ENCODE measurements at places on chromosomes 2 and 18.

GRCh38 chr2:222641336-222641735 is 14.6 kb downstream of the FARSB start:
- no peak for DNase-seq

- DNase-seq = no peak
Measured at GRCh38 chr2:190197143-190197720, 122.4 kb downstream of the HIBCH start.

DNA sequence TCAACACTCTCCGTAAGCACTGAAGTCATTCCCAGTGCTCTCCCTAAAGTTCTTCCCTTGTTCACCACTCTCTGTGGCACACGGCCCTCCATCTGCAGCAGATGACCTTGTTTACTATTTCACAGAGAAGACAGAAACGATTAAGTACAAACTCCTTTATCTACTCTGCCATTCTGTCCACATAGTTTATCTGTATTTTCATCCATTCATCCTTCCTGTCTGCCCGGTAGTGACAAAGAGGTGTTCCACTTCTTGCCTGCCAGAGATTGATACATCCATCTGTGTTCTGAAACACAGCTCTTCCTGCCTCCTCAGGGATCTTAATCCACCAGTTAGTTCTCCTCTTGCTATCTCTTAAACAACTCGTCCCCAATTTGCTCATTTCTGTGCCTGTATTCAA is 77.9 kb upstream of the CD226 start:
- DNase-seq = no peak

- DNase-seq = no peak
Measured at GRCh38 chr18:46247942-46248341, 143.8 kb downstream of the HAUS1 start.

DNA sequence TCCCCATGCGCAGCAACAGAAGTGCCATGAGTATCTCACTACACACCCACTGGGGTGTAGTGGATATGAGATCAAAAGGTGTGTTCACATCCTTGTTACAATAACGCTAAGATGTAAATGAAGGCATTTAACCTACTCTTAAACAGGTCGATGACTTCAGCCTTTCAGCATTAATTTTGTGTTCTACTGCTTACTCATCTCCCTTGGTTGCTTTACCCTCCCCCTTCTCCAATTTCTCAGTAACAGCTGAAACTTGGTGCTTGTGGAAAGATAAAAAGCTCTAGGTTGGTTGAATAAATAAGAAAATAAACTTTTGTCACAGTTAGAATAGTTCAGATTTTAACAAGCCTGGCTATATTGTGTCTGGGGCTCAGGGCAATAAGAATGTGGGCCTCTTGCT is 147.5 kb upstream of the SESTD1 start:
- no peak for DNase-seq

GRCh38 chr2:230537531-230537976 is 121.6 kb downstream of the SP100 start:
- DNase-seq = no peak

DNA sequence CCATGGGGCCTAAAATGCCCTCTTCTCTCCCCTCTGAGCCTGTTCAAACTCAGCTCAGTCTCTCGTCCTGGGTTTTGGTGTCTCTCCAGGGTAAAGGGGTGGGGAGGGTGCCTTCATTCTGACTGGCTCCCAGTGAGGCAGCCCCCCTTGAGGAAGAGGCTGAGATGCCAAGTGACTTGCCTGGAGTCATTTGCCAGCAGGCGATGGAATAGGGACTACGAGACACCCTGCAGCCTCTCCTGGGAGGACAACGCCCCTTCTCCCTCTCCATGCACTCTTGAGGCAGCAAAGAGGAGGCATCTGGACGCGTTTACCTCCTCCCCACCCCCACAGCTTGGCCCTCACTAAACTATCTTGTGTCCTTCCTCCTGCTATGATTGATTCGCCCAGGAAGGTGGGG is 760 bp upstream of the STON1 start:
- no peak for DNase-seq

GRCh38 chr2:227410191-227410590 is 22.4 kb upstream of the SCYGR1 start:
- no peak for DNase-seq

- DNase-seq = no peak
Measured at GRCh38 chr2:23636426-23636825, 251.4 kb downstream of the KLHL29 start.

DNA sequence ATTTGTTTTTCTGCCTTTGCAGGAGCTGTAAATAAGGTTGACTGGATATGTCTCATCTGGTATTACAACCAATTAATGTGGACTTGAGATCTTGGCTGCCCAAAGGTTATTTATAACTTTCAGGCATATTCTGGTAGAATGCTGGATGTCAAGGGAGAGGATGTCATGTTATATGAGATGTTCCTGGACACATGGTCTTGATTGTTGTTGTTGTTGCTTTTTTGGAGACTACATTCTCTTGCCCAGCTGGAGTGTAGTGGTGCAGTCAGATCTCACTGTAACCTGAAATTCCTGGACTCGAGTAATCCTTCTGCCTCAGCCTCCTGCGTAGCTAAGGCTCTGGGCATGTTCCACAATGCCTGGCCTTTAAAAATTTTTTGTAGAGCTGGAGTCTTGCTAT is 83.3 kb downstream of the LCLAT1 start:
- no peak for DNase-seq

GRCh38 chr2:11862049-11862448 is 115.6 kb downstream of the LPIN1 start:
- no peak for DNase-seq

DNA sequence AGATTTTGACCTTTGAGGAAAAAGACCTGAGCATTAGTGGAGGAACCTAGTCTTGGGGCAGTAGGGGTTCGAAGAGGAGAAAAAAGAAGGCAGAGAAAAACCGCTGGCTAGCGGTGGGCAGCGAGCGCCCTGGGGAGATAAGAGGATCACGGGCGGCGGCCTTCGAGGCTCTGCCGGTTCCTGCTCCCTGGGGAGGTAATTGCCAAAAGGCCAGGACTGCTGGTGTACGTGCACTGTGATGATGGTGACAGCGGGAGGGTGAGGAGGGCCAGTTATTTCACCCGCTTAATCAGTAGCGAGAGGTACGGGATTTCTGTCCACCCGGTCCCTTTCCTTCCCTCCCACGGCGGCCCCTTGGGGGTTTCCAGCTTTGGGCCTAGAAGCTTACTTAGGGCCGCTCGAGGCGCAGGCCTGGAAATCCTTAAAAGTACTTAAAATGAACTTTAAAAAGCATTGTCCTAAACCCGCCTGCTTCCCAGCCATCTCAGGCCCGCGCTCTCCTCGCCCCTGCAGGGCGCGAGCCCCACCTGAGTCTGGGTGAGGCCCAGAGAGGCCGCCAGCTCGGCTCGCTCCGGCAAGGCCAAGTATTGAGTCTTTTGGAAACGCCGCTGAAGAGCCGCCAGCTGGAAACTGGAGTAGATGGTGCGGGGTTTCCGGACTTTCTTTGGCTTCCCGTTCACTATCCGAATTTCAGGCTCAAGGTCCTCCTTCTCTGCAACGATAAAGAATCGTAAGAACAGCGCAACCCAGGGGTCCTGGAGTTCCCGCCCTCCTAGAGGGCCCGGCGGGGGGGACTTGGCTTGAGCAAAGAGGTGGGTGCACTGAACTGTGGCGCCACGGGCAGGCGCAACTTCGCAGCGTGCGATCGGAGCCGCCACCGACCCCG is 1.5 kb downstream of the DLX2 start:
- no peak for DNase-seq

- DNase-seq = no peak
Measured at GRCh38 chr2:43605851-43606250, 10.0 kb upstream of the THADA start.

DNA sequence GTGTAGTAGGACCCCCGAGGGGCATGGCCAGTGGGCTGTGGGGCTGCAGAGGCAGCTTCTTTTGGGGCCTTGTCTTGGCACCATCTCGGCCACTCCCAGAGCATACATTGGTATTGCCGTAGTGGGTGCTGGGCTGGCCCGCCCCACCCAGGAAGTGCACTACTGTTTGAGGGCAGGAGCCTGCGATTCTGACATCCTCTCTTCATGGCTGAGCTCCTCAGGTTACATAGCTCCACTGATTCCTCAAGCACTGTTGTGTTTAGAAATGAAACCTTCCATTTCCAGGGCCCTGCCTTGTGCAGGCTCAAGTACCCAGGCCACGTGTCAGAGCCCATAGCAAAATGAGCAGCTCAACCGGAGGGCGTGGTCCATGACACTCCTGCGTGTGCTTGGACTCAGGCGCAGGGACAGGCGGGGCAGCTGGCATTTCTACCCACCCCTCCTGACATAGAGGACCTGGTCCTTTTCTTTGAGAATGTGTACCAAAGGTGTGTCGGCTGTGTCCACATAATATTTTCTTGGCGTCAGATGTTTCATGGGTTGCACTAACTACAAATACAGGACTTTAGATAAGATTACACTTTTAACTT is 67.9 kb downstream of the DGKD start:
- DNase-seq = no peak

GRCh38 chr2:8691859-8692437 is 10.1 kb downstream of the ID2 start:
- no peak for DNase-seq

DNA sequence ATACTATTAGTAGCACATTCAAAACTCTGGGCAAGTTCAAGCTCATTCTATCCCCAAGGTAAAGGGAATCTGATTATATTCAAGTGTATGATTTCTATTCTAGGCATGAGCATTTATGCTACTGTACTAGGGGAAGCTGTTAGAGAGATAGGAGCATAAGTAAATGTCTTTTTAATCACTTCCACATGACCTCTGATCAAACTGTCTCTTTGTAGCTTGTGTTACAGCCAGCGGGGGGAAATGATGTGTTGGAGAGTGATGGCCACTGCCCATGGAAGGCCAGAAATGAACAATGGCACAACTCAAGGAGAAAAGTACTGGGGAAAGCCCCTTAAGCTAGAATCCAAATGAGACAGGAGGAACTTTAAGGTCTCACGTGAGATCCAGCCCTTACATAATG is 894.9 kb upstream of the CDH2 start:
- DNase-seq = no peak

DNA sequence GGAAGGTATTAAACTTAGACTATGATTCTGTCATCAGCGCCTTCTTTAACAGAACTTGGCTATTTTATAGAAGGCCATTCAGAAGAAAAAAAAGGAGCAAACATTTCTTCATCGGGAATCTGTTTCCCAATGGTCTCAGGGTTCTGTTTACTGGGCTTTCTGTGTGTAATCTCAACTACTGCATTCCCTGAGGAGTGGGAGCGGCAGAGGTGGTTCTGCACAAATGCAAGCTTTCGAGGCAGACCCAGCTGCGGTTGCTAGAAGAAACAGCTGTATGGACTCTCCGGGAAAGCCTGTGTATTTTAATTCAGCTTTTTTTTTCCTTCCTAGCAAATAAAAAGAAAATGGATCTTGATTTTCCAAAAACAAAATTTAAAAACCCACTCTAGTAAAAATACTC is 250.7 kb downstream of the NAPG start:
- no peak for DNase-seq

GRCh38 chr2:39107156-39107555 is 13.7 kb downstream of the SOS1 start:
- DNase-seq = no peak

- no peak for DNase-seq
Measured at GRCh38 chr2:159004849-159005248, 36.4 kb downstream of the TANC1 start.

GRCh38 chr2:225028572-225028971 is 13.7 kb downstream of the DOCK10 start:
- no peak for DNase-seq

GRCh38 chr18:31658670-31659575 is 25.5 kb downstream of the B4GALT6 start:
- no peak for DNase-seq

- DNase-seq = no peak
Measured at GRCh38 chr2:70671092-70671675, 96.8 kb downstream of the ADD2 start.

GRCh38 chr2:109500910-109501309 is 112.9 kb downstream of the SEPTIN10 start:
- DNase-seq = no peak

- DNase-seq = no peak
Measured at GRCh38 chr2:70374616-70375015, 72.7 kb upstream of the FAM136A start.

DNA sequence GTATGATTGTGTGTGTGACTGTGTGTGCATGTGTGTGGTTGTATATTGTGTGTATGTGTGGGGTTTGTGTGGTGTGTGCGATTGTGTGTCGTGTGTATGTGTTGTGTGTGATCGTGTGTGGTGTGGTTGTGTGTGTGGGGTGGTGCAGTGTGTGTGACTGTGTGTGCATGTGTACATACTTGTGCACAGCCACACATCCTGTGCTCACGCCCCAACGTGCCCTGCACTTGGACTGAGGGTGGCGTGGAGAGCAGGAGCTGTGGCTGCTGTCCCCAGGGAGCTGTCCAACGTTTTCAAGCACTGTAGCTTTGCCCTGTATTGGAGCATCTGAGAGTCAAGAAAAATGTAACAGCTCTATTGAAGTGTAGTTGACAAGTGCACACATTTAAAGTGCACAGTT is 243.2 kb upstream of the HDAC4 start:
- DNase-seq = no peak

DNA sequence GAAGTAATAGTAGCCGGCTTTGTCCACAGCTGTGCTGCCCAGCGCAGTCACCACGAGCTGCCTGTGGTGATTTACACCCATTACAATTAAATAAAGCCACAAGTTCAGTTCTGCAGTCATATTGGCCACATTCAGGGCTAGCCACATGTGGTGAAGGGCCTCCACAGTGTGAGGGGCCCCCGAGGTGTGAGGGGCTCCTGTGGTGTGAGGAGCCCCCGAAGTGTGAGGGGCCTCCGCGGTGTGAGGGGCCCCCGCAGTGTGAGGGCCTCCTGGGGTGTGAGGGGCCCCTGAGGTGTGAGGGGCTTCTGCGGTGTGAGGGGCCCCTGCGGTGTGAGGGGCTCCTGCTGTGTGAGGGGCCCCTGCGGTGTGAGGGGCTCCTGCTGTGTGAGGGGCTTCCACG is 191.2 kb downstream of the CTIF start:
- no peak for DNase-seq

GRCh38 chr2:46873604-46874068 is 42.0 kb downstream of the MCFD2 start:
- no peak for DNase-seq

DNA sequence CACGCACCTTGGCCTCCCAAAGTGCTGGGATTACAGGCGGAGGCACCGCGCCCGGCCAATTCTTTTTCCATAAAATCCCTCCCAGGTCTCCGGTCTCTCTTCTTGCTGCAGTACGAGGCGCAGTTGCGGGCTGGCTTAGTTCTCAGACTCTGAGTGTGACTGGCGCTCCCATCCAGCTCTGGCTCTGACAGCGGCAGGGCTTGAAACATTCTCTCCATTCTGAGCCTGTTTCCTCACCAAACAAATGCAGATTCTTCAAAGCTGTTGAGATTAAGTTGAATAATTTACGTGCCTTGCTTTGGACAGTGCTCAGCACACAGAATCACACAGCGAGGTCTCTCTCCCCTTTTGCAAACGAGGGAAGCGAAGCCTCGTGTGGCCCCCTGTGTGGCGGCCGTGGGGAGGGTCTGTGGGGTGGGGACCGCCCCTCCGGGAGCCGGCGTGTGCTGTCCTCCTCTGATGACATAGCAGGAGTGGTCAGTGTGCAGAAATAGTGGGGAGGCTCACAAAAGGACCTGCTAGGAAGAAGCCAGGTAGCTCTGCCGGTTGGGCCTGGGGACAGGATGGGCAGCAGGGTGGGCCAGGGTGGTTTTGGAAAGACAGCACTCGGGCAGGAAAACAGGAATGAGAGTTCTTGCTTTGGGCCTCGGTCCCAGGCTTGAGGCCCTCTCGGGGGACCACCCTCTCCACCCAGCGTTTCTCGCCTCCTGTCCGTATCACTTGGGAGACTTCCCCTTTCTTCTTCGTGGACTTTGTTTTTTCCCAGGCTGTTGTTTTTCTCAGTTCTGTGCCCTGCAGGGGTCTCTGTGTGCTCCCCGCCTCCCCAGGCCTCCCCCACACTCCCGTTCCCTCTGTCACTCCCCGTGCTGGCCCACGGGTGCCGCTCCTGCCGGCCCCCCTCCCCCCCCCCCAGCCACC is 75.0 kb downstream of the KCNG2 start:
- DNase-seq = no peak
